Suppressor macrophage treated with lipopolysaccharide for 1 hour (primary cell): ENCODE measurements at places on chromosomes 3 and 15.
A peak's percentile ranks its signal among the peaks of the same experiment; 100 is the strongest.

DNA sequence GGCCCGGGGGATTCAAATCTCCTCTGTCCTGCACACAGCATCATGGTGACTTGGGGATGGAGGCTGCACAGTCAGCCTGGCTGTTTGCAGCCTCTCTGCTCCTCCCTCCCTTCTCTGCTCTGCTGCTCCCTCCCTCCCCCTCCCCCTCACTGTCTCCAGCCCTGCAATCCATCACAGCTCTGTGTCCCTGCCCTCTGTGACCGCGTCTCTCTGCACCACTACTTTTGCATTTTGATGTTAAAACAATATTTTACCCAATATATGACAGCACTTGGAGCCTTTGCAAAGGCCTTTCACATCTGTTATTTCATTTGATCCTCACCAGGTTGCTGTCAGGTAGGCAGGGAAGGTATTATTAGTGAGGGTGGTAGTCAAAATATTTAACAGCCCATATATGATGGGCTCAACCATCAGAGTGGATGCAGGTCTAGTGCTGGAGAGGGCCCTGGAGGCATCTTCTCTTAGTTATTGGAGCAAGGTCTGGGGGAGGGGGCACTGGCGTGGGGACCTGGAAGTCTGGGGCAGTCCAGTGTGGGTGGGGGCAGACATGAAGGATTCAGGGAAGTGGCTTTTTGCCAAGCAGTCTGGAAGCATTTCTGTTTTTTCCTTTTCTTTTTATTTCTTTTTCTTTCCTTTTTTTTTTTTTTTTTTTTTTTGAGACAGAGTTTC lies 16.3 kb upstream of the VPS8 start:
- peak; percentile 24 for DNase-seq

DNA sequence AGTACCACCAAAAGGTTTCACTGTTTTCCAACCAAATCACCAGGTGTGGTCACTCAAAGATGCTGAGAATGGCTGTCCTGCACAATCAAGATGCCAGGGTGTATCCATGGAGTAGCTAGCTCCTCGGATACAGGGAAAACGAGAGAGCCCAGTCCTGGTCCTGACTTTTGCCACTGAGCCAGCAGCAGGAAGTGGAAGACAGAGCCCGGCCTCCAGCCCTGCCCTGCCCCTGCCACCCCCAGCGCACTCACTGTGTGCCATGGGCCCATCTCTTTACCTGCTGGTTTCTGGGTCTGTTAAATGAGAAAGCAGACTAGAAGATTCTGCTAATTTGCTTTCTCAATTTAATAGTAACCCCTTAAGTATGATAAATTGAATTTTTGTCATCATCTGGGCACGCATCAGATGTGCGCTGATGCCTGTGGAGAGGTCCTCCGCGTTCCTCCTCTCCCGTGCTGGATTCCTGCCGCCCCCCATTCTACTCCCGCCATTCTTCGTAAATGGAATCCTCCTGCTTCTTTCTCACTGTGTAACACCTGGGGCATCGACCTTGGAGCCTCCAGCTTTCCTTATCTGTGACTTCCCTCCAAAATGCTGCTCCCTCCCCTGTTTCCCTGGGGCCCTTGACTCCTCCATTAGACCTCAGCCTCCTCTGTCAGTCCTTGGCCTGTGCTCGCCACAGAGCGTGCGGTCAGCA lies 18.0 kb downstream of the TNFAIP8L3 start:
- no peak for DNase-seq

- DNase-seq: peak; percentile 75
Observed at GRCh38 chr3:132029182-132029902, 5.5 kb downstream of the CPNE4 start.

- no peak for DNase-seq
Observed at GRCh38 chr15:92523176-92523575, 129.5 kb downstream of the ST8SIA2 start.

DNA sequence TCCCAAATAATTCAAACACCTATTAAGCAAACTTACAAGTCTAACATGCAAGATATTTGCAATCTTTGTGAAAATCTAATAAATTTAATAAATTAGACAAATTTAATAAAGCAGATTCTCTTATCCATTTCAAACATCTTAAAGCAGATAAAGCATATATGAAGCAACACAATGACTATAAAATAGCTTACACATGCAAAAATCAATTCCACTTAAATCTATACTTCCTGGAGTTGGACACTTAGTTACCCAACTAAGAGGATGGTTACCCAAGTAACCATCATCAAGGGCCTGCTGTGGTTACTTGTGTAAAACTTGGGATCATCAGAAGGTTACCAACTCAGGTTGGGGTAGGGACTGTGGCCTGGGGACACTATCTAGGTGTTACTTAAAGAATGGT lies 206.8 kb downstream of the CD47 start:
- no peak for DNase-seq

DNA sequence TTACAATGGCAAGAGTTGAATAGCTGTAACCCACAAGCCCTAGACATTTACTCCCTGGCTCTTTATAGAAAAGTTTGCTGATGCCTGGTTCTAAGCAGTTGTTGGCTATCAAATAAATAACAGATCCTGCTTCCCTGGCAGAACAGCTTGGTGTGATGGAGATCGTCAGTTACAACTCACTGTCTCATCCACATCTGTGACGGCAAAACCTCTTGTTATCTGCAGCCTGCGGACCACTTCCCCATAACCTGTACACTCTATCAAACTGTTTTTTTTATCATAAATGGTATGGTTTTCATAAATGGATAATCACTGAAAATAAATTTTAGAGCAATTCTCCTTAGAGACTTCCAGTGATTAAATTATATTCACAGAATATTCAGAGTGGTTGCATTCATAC lies 14.1 kb downstream of the ZDHHC3 start:
- DNase-seq: no peak
